Stomach (tissue), 19 donors: ENCODE measurements at places on chromosomes 1 and 21.

- DNase-seq = peak; percentile 40
Measured at GRCh38 chr1:150810958-150811659, 3.0 kb upstream of the CTSK start.

DNA sequence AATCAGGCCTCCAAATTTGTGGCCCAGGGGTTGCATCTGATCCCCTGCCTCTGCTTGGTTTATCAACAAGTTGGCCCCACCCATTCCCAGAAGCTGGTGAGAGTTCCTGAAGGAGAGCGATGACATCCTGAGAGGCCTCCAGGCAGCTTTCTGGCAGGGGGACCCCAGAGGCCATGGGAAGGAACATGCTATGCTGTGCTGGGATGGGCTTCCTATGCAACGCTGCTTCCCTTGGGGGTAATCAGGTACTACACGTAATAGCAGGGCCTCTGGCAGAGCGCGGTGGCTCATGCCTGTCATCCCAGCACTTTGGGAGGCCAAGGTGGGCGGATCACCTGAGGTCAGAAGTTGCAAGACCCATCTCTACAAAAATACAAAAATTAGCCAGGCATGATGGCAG lies 8.4 kb upstream of the MTF1 start:
- DNase-seq = no peak

DNA sequence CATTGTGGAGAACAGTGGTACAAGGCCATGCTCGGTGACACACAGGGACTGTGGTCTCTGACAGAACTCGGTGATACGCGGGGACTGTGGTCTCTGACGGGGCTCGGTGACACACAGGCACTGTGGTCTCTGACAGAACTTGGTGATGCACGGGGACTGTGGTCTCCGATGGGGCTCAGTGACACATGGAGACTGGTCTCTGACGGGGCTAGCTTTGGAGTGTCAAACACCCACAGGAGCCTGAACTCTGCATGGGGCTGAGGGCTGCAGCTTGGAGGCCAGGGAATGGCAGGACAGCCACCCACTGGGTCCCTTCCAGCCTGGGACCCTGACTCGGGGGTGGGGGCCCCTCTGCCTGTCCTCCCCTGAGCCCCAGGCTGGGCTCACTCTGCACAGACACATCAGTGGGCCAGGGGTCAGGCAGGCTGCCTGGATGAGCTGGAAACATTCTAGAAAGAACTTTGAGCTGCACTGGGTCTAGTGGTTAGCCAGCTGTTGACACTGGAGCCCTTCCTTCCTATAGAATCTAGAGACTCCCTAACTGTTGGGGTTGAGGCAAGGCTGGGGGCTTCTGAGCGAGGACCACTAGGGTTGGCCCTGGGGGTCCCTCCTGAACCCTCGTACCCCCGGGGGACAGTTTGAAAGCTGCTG lies 49.8 kb downstream of the DISP3 start:
- no peak for DNase-seq

- no peak for DNase-seq
Measured at GRCh38 chr1:110636149-110636935, 30.2 kb upstream of the KCNA2 start.

DNA sequence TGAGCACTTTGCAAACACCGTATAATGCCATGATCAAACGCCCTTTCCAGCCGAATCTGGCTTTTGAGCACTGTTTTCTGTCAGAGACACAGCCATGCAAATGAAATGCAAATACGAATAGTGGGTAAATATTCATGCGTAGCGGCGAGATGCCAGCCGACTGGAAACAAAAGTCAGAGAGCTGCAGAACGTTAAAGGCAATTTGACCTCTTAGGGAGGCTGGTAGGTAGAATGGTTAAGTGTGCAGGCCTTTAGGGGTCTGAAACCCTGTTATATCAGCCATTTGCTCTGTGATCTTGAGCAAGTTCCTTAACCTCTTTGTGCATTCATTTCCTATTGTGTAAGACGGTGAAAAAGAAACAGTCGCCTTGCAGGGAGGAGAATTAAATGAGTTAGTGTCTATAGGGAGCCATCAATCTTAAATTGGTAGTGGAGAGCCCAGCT lies 6.5 kb upstream of the SDHB start:
- no peak for DNase-seq
